ENCODE measurements at places on chromosomes 11 and 22.
A peak's percentile ranks its signal among the peaks of the same experiment; 100 is the strongest.

GRCh38 chr11:65793625-65794400, 7.0 kb downstream of the OVOL1 start:
- peak; percentile 30 for DNase-seq

GRCh38 chr11:9616042-9616675, 42.7 kb downstream of the WEE1 start:
- DNase-seq: no peak

DNA sequence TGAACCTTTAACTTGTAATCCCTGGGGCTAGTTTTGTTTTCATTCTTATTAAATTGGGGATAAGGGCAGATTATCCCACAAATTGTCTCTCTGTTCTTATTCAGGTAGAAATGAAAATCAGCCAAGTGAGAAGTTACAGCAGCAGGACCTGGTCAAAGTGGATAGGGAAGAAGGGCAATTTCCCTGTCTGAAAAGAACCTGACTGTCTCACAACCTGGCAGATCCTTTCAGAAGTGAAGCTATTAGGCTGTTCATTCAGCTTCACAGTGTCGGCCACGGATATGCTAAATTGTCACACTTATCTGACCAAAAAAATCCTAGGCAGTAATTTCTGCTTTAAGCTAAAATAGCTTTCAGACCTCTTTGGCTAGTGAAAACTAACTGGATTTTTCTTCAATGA, 712.6 kb upstream of the ANO5 start:
- no peak for DNase-seq

DNA sequence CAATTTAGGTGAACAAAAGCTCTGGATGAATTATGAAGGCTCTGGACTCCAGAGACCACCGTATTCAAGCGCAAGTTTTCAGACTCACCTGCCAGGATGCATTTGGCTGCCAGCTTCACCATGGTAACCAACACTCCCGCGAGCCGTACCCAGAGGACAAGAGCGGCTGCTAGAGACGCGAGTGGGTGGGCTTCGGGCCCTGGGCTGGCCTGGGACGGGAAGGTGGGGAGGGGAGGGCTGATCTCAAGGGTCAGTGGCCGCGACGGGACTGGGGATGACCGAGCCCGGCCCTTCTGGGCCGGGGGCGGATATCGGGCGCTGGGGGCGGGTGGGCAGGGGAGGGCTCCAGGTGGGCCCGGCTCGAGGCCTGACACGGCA, 344 bp downstream of the IFT27 start:
- DNase-seq: no peak

GRCh38 chr11:76159983-76160661, 46.2 kb downstream of the WNT11 start:
- DNase-seq: peak; percentile 94

DNA sequence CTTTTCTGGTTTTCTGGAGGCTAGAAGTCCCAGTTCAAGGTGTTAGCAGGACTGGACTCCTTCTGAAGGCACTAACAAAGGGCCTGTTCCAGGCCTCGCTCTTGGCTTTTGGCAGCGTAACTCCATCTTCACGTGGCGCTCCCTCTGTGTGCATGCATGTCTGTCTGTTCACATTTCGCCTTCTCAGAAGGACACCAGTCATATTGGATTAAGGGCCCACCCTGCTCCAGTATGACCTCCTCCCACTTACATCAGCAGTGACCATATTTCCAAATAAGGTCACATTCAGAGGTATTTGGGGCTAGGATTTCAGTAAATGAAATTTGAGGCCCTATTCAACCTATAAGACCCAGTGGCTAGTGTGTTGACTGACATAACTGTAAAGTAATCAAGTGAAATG, 20.0 kb downstream of the APLP2 start:
- DNase-seq: no peak

DNA sequence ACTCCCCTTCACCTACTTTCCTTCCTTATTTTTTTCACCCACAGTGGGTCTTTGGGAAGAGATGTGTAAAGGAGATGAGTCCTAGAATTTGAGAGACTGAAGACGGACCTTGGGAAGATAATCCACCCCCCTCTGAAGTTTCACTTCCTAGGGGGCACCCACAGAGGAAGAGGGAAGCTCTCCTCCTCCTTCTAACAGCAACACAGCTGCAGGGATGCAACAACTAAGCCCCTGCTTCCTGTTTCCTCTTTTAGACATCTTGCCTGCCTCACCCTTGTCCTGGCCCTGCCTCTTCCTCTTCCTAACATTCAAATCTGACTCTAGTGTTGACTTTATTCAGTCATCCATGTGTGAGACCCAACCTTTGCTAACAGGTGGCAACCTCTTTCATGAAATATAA, 424.6 kb downstream of the BUD13 start:
- DNase-seq: no peak

All from NCI-H146 (cell line).